HS-27A (cell line): ENCODE measurements at places on chromosomes 3 and 15.

- DNase-seq, result no peak
Measured at GRCh38 chr3:145251311-145251710, 909.7 kb downstream of the PLOD2 start.

- DNase-seq, result no peak
Measured at GRCh38 chr3:87227835-87228144, 681 bp downstream of the CHMP2B start.

DNA sequence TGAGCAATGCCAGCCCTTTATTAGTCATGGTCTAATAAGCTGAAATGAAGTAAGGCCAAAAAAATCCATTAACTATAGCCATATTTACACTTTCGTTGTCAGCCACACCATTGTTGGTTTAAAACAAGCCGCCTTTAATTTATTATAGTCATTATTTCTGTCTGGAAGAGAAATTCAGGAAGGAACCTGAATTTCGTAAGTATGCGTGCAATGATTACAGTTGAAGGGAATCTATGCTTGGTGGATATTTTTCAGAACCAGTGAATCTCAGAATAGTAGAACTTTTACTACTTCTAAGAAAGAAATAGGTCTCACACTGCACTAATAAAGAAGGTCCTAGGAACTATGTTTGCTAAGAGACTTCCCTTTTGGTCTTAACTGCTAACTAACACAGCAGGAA, 59.1 kb downstream of the FAM43A start:
- DNase-seq, result no peak

- DNase-seq, result no peak
Measured at GRCh38 chr3:57917601-57918000, 90.6 kb upstream of the FLNB start.

DNA sequence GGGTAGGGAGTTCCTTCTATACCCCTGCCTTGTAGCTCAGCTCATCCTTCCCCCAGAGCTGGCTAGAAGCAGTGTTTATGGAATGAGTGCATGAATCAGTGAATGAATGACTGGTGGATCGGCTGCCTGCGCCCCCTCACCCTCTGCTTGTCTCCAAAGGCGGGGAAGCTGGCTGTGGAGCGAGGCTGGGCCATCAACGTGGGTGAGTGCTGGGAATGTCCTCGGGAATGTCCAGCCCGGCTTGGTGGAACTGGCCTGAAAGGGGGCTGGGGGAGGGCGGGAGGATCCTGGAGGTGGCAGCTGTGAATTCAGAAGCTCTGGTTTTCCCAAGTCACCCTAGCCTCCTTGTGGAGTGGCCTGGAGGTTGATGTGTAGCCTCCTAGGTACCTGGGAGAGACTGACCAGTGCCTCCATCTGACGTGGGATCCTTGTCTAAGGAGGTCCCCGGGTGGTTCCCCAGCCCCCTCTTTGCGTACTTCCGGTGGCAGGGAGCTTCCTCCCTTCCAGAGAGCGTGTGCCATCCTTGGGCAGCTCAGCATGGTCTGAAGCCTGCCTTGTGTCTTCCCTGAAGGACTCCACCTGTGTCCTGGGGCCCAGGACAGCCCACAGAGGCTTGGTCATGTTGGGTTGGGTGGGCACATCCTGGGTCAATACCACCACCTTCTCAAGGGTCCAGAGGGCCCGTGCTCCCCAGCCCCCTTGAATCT, 18.4 kb downstream of the HDAC11 start:
- no peak for DNase-seq

GRCh38 chr3:130820976-130821375, 72.9 kb upstream of the ATP2C1 start:
- DNase-seq, result peak; percentile 29

DNA sequence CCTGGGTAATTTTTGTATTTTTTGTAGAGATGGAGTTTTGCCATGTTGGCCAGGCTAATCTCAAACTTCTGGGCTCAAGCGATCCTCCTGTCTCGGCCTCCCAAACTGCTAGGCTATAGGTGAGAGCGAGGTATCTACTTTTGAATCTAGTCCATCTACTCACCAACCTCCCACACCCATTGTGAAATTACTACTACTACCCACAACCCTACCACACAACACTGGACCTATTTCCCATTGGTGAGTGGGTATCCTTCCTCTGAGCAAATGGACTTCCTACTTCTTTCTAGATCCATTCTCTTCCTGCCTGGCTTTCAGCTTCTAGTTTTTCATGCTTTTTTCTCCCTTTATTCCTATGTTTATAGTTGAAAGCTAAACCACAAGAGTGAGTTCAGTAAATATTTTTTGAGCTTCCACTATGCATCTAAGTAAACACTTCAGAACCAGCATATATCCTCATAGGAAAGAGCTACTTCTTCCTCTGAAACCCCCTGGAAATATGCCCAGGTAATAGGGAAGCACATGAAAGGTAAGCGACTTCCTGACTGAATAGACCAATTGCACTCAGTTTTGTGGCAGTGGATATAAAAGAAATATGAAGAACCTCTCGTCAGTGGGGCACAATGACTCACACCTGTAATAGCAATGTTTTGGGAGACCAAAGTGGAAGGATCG, 39.1 kb downstream of the MYO1E start:
- no peak for DNase-seq

DNA sequence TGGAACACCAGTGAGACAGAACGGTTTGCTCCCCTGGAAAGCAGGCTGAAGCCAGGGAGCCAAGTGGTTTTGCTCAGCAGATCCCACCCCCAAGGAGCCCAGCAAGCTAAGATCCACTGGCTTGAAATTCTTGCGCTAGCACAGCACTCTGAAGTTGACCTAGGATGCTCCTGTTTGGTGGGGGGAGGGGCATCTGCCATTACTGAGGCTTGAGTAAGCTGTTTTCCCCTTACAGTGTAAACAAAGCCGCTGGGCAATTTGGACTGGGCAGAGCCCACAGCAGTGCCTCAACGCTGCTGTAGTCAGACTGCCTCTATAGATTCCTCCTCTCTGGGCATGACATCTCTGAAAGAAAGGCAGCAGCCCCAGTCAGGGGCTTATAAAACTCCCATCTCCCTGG, 241.4 kb downstream of the GABRB3 start:
- DNase-seq, result no peak

- no peak for DNase-seq
Measured at GRCh38 chr3:107675233-107675900, 152.6 kb downstream of the BBX start.

DNA sequence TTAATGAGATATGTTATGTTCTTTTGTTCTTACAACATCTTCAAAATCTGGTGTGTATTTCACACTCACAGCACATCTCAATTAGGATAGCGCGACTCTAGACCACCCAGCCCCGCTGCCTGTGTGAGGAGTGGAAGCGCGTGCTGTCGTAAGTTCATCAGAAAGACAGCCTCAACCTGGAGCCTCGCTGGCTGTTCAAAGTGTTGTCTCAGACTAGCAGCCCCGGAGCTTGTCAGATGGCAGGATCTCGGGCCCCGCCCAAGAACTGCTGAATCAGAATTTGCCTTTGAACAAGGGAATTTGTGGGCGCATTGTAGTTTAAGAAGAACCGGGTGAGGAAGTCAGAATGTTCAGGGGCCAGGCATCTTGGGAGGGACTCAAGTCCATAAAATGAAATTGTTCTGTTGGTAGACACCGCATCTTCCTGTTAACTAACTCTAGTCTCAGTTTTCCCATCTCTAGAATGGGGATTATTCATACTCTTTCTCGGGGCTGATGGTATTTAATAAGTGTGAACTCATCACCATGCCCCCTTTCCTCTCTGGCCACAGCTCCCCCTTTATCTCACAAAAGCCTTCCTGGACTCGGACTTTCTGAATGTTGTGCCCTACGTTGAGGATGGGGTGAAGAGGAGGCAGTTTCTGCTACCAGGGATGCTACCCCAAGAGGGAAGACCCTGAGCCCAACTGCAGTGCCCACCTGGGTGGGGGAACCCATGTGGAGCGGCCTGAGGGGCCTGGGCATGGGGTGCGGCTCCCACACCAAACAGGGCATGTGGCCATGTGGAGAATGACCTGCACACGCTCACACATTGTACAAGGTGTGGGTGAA, 40.4 kb downstream of the BHLHE40 start:
- DNase-seq, result no peak

- DNase-seq, result no peak
Measured at GRCh38 chr3:45582430-45582829, 12.1 kb upstream of the LIMD1 start.

DNA sequence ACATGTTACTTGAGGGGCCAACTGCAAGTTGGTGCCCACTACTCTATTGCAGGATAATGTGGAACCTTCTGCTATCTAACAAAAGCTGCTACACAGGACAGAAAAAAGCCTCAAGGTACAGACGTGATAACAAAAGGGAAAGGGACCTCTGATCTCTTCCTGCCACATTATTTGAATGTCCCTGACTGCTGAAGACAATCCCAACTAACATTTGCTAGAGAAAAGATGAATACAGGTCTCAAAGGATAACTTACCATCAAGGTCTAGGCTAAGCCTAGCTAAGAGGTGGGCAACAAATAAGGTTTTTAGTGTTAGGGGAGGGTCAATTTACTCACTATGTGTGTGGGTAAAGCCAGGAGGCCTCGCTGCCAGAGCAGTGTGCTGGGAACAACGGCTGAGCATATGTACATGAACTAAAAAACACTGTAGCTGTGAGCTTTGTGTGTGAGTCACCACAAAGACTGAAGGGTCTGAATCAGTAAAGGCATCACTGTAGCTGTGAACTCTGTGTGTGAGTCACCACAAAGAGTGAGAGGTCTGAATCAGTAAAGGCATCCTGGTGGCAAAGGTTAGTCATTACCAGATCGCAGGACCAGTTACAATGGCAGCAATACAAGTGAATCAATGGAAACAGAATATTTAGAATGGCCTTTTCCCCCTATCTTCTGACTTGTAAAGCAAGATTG, 111.7 kb downstream of the LMLN start:
- DNase-seq, result peak; percentile 97

GRCh38 chr15:62896969-62897486, 145.5 kb upstream of the TPM1 start:
- peak; percentile 100 for DNase-seq
